Epithelial cell of proximal tubule (primary cell): ENCODE measurements at places on chromosomes 6 and 20.

GRCh38 chr6:27056615-27057014 lies 190.9 kb upstream of the PRSS16 start:
- DNase-seq: no peak

- no peak for DNase-seq
Measured at GRCh38 chr6:85135376-85136094, 314.3 kb upstream of the NT5E start.

DNA sequence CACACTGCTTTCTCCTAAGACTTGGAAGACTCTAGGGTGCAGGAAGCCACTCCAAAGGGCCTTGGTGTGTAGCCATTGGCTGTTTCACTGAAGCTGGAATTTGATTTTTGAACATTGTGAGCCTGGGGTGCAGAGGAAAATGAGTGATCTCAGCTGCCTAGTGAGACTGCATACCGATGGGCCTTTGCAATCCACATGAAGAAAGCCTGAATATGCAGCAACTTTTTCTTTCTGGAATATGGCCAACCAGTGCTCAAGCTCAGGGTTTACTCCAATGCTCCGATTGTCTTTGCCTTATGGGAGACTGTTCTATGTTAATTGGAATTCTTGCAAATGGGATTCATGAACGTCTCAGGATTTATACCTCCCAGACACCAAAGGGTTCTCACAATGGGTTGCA lies 242.6 kb downstream of the DOK5 start:
- DNase-seq: no peak

DNA sequence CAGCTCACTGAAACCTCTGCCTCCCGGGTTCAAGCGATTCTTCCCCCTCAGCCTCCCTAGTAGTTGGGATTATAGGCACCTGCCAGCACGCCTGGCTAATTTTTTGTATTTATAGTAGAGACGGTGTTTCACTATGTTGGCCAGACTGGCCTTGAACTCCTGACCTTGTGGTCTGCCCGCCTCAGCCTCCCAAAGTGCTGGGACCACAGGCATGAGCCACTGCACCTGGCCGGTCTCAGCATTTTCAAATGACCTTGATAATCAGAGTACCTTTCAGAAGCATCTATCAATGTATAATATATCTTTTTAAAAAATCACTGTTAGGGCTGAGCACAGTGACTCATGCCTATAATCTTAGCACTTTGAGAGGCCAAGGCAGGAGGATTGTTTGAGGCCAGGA lies 143.0 kb downstream of the DOK5 start:
- DNase-seq: no peak

DNA sequence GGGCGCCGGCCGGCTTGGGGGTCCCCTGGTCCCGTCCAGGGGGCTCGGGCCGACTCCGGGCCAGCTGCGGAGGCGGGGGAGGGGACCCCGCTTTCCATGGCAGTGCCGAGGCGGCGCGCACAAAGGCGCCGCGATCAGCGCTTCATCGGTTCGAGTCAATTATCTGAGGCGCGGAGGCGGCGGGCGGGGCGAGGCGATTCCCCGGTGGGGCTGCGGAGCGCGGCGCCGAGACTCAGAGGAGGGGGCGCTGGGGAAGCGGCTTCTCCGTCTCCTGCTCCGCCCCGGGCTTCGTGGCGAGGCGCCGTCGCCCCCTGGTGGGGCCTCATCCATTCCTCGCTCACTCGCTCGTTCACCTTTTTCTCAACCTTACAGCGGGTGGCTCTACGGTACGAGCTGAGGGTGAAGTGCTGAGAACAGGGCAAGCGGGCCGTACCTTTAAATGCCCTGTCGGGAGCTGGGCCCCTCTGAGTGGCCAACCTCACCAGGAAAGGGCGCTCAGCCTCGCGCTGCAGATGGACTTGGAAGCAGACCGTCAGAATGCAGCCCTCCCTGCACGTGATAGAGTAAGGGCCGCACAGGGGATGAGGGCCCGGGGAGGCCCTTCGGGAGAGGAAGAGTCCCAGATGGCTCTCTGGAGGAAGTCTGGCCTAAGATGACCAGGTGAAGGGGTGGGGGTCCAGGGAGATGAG lies 39.9 kb downstream of the SLC52A3 start:
- DNase-seq: no peak

GRCh38 chr20:36550790-36551299 lies 9.5 kb downstream of the MYL9 start:
- no peak for DNase-seq

- DNase-seq: no peak
Measured at GRCh38 chr20:61442075-61442670, 190.1 kb downstream of the CDH4 start.

- no peak for DNase-seq
Measured at GRCh38 chr6:120627612-120628011, 706.7 kb downstream of the TBC1D32 start.

GRCh38 chr6:36073587-36073986 lies 46.0 kb downstream of the MAPK14 start:
- DNase-seq: no peak

DNA sequence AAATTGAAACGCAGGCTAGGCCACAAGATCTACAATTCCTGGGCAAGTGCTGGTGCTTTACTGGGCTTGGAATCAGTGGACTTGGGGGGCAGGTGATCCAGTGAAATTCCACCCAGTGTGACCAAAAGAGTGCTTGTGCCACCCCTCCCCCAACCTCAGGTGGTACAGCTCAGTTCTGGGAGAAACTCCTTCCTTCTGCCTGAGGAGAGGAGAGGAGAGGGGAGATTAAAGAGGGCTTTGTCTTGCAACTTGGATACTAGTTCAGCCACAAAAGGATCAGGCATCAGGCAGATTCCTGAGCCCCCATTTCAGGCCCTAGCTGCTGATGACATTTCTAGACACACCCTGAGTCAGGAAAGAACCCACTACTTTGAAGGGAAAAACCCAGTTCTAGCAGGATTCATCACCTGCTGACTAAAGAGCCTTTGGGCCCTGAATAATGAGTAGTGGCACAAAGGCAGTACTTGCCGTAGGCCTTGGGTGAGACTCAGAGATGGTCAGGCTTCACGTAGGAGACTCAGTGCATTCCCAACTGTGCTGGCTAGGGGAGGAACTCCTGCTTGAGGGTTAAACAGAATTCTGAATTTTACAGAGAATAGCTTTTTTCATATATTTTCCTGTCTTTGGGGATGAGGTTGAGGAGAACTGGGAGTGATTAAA lies 446.7 kb downstream of the BMP2 start:
- DNase-seq: no peak

- no peak for DNase-seq
Measured at GRCh38 chr6:18752278-18753068, 365.3 kb downstream of the RNF144B start.
